ENCODE measurements at places on chromosomes 1 and 21.

DNA sequence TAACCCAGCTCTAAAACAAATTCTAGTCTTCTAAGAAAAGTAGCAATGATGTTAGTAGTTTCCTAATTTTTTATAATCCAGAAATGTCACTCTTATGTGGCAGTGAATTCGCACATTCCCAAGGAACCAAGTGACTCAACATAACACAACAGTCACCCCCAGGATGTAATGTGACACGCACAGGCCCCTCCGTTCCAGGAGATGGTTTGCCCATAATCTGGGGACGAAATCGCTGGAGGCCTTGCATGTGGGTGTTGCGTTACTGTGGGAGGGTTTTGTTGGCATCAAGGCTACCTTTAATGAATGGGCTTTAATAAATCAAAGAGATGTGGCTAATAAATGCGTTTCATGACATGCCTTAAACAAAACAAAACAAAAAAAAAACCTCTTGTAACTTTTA is 50.9 kb downstream of the EVA1C start:
- H3K4me1 ChIP-seq = no peaks in the 10 kb centered on the region
- H3K4me3 ChIP-seq = no peak overlapping the region
- no peaks in the 10 kb centered on the region for H3K27me3 ChIP-seq
- peaks cover 29% of the 10 kb centered on the region for H3K36me3 ChIP-seq
- no peak overlapping the region for H3K27ac ChIP-seq
- no peak for DNase-seq

GRCh38 chr1:28266920-28267322 is 7.6 kb downstream of the SESN2 start:
- peaks cover 2% of the 10 kb centered on the region for H3K36me3 ChIP-seq
- H3K4me3 ChIP-seq = no peak overlapping the region
- H3K4me1 ChIP-seq = peaks cover 6% of the 10 kb centered on the region
- no peaks in the 10 kb centered on the region for H3K27me3 ChIP-seq

- no peak for DNase-seq
- peaks cover 13% of the 10 kb centered on the region for H3K27me3 ChIP-seq
- H3K36me3 ChIP-seq = no peaks in the 10 kb centered on the region
- no peak overlapping the region for H3K27ac ChIP-seq
- H3K4me1 ChIP-seq = no peaks in the 10 kb centered on the region
- no peak overlapping the region for H3K4me3 ChIP-seq
Observed at GRCh38 chr1:17744666-17745478, 10.3 kb upstream of the ACTL8 start.

- peaks cover 2% of the 10 kb centered on the region for H3K36me3 ChIP-seq
- H3K27me3 ChIP-seq = no peaks in the 10 kb centered on the region
- H3K4me1 ChIP-seq = peaks cover 9% of the 10 kb centered on the region
- no peak for DNase-seq
Observed at GRCh38 chr1:205785446-205785845, 10.2 kb upstream of the RAB29 start.

- H3K36me3 ChIP-seq = no peaks in the 10 kb centered on the region
- H3K4me1 ChIP-seq = peaks cover 12% of the 10 kb centered on the region
- no peaks in the 10 kb centered on the region for H3K27me3 ChIP-seq
- peak overlapping the region; percentile 63 for H3K27ac ChIP-seq
Observed at GRCh38 chr1:99820546-99820945, 29.6 kb upstream of the AGL start.

DNA sequence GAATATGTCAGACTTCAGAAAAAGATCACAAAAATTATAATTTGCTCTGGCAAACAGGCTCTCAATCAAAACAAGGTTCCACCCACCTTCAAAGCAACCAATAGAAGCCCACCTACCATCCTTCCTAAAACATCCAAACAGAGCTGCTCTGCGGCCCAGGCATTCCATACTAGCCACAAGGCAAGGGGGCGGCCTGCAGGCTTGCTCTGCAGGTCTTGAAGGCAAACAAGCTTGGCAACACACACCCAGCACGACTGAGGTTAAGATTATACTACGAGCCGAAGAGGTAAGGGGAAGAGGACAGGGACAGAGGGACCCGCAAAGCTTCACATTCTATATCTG is 207.3 kb downstream of the SLC45A1 start:
- H3K36me3 ChIP-seq = peaks cover 7% of the 10 kb centered on the region
- H3K4me3 ChIP-seq = no peak overlapping the region
- no peak overlapping the region for H3K27ac ChIP-seq
- H3K27me3 ChIP-seq = no peaks in the 10 kb centered on the region

- no peaks in the 10 kb centered on the region for H3K27me3 ChIP-seq
- no peak for DNase-seq
- H3K4me1 ChIP-seq = peaks cover 2% of the 10 kb centered on the region
- no peaks in the 10 kb centered on the region for H3K36me3 ChIP-seq
- H3K27ac ChIP-seq = no peak overlapping the region
Observed at GRCh38 chr1:241839369-241839979, 8.5 kb upstream of the EXO1 start.

- no peak overlapping the region for H3K4me3 ChIP-seq
- no peaks in the 10 kb centered on the region for H3K4me1 ChIP-seq
- H3K27me3 ChIP-seq = no peaks in the 10 kb centered on the region
- H3K36me3 ChIP-seq = no peaks in the 10 kb centered on the region
- no peak overlapping the region for H3K27ac ChIP-seq
Observed at GRCh38 chr1:99639408-99639807, 6.5 kb upstream of the PALMD start.

DNA sequence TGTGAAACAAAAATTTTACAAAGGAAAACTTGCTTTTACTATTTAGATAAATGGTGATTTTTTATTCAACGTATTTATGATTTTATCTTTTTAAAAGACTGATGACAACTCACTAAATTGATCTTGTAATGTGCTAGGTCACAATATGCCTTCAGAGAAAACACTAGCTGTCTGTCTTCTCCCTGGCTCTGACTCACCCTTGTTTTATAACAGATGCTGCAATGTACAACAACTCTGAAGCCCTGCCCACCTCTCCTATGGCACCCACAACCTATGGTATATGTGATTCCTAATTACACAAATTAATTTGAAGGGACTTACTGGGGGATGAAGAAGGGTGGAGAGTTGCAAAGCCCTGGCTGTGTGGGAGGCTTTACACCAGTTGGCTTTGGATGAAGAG is 24.7 kb upstream of the HSD17B7 start:
- no peaks in the 10 kb centered on the region for H3K36me3 ChIP-seq
- H3K27me3 ChIP-seq = peaks cover 2% of the 10 kb centered on the region
- DNase-seq = no peak

GRCh38 chr1:159089184-159089791 is 12.7 kb upstream of the AIM2 start:
- no peaks in the 10 kb centered on the region for H3K27me3 ChIP-seq
- no peak for DNase-seq
- peak overlapping the region; percentile 92 for H3K27ac ChIP-seq
- peaks cover 53% of the 10 kb centered on the region for H3K4me1 ChIP-seq
- H3K36me3 ChIP-seq = no peaks in the 10 kb centered on the region
- H3K4me3 ChIP-seq = peak overlapping the region; percentile 43

DNA sequence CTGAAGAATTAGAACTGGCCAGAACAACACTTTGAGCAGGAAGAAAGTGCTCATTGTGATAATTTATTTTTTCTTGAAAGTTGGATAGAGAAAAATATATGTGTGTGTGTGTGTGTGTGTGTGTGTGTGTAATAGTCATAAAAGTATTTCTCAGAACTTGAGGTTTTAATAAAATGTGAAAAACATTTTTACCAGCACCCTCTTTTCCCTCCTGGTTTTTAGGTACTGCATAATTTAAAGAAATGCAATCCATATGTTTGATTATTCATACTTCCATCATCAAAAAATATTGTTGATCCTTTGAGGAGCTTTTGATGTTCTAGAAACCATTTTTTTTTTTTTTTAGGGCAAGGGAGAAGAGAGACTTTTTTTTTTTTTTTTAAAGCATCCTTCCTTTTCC is 66.8 kb upstream of the JUN start:
- H3K4me3 ChIP-seq = no peak overlapping the region
- no peaks in the 10 kb centered on the region for H3K4me1 ChIP-seq
- no peak for DNase-seq
- H3K36me3 ChIP-seq = no peaks in the 10 kb centered on the region
- H3K27ac ChIP-seq = no peak overlapping the region

GRCh38 chr1:104874044-104874443 is 1124.3 kb downstream of the AMY1C start:
- no peaks in the 10 kb centered on the region for H3K36me3 ChIP-seq
- no peak for DNase-seq
- H3K4me1 ChIP-seq = no peaks in the 10 kb centered on the region
- no peaks in the 10 kb centered on the region for H3K27me3 ChIP-seq

- no peaks in the 10 kb centered on the region for H3K4me1 ChIP-seq
- DNase-seq = peak; percentile 48
- H3K27me3 ChIP-seq = no peaks in the 10 kb centered on the region
- no peak overlapping the region for H3K27ac ChIP-seq
Observed at GRCh38 chr1:247681288-247681897, 1.9 kb upstream of the OR13G1 start.

DNA sequence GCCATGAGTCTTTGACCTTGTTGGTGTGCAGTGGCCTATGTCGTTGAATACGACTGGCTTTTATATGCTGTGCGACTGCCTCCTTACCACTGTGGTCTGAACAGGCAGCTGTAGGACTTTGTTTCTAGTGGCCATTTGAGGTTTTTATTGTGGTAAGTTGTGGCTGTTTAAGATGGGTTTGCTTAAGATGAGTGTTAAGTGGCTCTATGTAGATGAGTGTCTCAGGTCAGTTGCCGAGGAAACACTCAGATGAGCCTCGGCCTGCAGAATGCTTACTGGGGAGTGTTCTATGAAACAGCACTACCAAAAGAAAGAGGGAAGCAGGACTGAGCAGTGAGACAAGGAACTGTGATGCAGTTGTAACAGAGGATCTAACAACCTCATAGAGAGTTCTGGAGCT is 14.9 kb upstream of the CD1C start:
- peaks cover 3% of the 10 kb centered on the region for H3K27me3 ChIP-seq
- no peaks in the 10 kb centered on the region for H3K4me1 ChIP-seq
- no peak for DNase-seq
- H3K4me3 ChIP-seq = no peak overlapping the region
- peaks cover 1% of the 10 kb centered on the region for H3K36me3 ChIP-seq

DNA sequence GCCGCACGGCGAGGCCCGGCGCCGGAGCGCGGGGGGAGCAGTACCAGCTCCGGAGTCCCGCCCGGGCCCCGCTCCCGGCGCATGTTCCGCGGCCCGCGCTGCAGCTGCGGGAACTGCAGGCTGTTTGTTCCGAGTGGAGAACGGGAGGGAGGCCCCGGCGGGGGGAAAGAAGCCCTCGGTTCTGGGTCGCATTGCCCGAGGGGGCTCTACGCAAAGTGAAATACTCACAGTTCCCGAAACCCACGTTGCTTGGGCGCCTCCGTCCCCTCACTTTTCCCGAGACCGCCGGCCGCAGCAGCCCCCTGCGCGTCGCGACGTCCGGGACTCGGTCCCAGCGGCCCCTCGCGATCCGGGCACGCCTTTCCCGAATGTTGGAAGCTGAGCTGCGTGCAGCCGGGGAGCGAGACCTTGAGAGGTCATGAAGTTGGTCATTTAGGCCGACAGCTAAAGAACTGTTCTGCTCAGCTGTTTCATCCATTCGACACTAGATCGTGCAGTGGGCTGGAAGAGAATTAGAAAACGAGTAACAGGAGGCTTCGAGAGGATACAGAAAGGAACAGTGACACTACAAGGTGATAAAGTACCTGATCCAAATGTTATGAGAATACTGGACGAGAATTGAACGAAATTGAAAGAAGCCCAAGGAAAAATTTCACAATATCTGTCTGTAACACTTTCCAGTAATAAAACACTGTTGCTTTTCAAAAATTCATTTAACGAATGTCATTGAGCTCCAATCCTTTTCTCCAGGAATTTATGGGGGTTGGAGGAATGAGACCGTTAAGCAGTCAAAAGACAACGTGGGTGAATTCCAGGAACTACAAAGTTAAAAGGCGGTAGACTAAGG is 657 bp upstream of the LIN9 start:
- no peak for DNase-seq
- peaks cover 12% of the 10 kb centered on the region for H3K4me1 ChIP-seq
- H3K27ac ChIP-seq = peak overlapping the region; percentile 11
- peak overlapping the region; percentile 65 for H3K4me3 ChIP-seq
- H3K36me3 ChIP-seq = no peaks in the 10 kb centered on the region
- peaks cover 8% of the 10 kb centered on the region for H3K27me3 ChIP-seq

DNA sequence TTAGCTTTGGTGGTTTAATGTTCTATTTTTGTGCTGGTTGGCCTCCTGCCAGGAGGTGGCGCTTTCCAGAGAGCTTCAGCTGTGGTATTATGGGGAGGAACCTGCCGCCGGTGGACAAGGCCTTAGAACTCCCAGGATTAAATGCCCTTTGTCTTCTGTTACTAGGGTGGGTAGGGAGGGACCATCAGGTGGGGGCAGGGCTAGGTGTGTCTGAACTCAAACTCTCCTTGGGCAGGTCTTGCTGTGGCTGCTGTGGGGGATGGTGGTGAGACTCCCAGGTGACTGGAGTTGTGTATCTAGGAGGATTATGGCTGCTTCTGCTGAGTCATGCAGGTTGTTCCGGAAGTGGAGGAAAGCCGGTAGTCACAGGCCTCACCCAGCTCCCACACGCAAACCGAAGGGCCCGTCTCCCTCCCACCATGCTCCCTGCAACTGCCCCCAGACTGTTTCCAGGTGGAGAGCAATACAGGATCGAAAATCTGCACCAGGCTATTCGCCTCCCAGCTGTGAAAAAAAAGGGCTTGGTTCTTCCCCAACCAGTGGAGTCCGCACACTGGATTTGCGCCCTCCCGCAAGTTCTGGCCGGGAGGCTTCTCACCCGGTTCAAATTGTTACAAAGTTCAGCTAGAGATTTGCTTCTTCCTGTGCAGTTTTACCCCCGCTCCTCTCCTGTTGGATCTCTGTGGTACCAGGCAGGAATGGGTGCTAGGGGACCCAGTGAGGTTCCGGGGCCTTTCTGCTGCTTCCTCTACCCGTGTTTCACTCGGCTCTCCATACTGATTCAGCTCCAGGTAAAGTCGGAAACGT is 220.5 kb downstream of the CENPF start:
- no peaks in the 10 kb centered on the region for H3K4me1 ChIP-seq
- H3K27ac ChIP-seq = no peak overlapping the region
- H3K4me3 ChIP-seq = no peak overlapping the region
- H3K36me3 ChIP-seq = no peaks in the 10 kb centered on the region
- H3K27me3 ChIP-seq = no peaks in the 10 kb centered on the region

GRCh38 chr1:200684015-200684414 is 14.3 kb upstream of the DDX59 start:
- no peak overlapping the region for H3K27ac ChIP-seq
- no peaks in the 10 kb centered on the region for H3K36me3 ChIP-seq
- no peaks in the 10 kb centered on the region for H3K27me3 ChIP-seq
- no peaks in the 10 kb centered on the region for H3K4me1 ChIP-seq
- H3K4me3 ChIP-seq = no peak overlapping the region
- no peak for DNase-seq

DNA sequence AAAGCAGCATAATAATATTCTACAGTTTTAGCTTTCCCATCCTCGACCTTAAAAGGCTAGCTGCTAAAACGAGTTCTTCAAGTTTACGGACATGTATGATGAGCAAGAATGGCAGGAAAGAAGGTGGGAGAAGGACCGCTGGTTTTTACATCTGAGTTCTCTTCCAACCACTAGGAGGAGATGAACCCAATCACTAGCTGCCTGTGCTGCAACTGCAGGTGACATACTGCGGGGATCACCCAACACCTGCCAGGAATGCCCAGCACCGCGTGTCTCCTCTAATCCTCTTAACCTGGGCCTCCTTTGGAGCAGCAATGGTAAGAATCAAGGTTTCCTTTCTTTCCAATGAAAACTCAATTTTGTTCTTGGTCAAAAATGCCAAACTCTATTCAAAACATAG is 23.5 kb downstream of the TOR3A start:
- no peak overlapping the region for H3K4me3 ChIP-seq
- H3K27me3 ChIP-seq = no peaks in the 10 kb centered on the region
- H3K4me1 ChIP-seq = no peaks in the 10 kb centered on the region
- H3K36me3 ChIP-seq = peaks cover 12% of the 10 kb centered on the region
